ENCODE measurements at places on chromosomes 16 and 17.

GRCh38 chr17:81884520-81884919 lies 6.9 kb downstream of the ALYREF start:
- DNase-seq, result no peak

- DNase-seq, result no peak
These were observed 5.5 kb downstream of the SPNS2 start for GRCh38 chr17:4504188-4504587.

GRCh38 chr17:61457226-61457983 lies 5.2 kb downstream of the TBX4 start:
- no peak for DNase-seq

GRCh38 chr17:28878158-28878910 lies 19.2 kb downstream of the FLOT2 start:
- no peak for DNase-seq

- no peak for DNase-seq
These were observed 435.1 kb upstream of the GOT2 start for GRCh38 chr16:59169168-59169567.

GRCh38 chr17:42142371-42142896 lies 12.4 kb downstream of the RAB5C start:
- DNase-seq, result peak; percentile 50

DNA sequence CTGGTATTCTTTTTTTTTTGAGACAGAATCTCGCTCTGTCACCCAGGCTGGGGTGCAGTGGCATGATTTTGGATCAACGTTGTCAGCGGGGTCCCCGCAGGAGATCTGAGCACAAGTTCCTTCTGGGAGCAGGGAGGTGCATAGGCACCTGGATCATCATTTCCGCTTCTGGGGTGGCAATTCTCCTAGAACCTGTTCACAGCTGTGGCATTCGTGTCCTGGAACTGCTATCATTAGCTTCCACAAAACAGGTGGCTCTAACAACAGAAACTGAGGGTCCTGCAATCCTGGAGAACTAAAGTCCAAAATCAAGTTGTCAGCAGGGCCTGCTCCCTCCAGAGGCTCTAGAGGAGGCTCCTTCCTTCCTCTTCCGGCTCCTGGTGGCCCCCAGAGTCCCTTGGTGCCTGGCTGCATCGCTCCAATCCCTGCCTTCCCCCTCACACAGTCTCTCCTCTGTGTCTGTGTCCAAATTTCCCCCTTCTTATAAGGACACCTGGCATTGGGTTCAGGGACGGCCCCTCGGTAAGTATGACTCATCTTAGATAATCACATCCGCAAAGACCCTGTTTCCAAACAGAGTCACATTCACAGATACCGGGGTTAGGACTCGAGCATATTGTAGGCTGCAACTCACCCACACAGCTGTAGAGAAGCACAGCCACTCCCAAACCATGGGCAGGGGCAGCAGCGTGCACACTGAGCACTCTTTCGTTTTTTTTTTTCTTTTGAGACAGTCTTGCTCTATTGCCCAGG lies 43.5 kb upstream of the KLHDC4 start:
- peak; percentile 50 for DNase-seq

DNA sequence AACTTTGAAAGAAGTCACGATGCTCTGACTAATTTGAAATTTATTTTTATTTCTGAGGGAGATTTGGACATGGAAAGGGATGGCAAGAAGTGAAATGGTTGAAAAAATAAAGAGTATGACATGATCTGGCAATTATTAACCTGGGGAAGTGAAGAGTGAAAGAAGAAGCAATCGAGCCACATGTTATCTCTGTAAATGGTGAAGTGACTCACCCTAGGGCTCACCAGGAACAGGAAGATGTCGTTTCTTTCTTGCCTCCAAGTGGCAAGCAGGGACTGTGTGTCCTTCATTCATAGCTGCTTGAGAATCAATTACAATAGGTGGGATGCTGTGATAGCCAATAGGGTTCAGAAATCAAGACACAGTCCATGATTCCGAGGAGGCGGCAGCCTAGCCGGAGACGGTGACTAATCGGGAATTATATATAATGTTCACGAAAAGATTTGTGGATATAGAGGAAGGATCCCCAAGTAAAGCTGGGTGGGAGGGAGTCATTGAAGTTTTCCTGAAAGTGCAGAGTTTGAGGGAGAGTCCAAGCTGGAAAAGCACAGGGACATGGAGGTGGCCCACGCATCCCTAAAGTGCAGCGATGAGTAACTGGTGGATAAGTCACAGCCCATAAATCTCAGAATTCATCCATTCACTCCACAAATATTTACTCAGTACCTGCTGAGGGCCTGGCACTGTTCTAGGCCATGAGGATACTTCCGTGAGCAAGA lies 18.2 kb upstream of the KRT20 start:
- DNase-seq, result peak; percentile 81

GRCh38 chr17:40191237-40192208 lies 14.3 kb downstream of the RAPGEFL1 start:
- peak; percentile 47 for DNase-seq

GRCh38 chr16:56428091-56428490 lies 2.7 kb upstream of the AMFR start:
- no peak for DNase-seq

- DNase-seq, result no peak
These were observed 157.4 kb downstream of the RBFOX3 start for GRCh38 chr17:79453481-79453880.

DNA sequence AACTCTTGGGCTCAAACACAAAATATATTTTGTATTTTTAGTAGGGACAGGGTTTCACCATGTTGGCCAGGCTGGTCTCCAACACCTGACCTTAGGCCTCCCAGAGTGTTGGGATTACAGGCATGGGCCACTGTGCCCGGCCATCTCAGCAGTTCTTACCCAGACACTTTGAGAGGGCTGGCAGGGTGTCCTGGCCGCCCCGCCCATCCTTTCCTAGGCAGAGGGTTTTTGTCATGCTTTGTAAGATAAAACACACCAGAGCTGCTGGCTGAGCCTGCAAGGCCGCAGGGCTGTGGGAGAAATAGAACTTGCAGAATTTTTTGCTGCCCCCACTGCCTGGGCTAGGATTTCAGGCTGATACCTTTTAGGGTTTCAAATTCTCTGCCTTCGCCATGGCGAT lies 8.7 kb downstream of the PPL start:
- no peak for DNase-seq

Measured in MV-4-11 (cell line).